Dorsolateral prefrontal cortex (tissue), 122 donors: ENCODE measurements at places on chromosomes 3 and 15.

DNA sequence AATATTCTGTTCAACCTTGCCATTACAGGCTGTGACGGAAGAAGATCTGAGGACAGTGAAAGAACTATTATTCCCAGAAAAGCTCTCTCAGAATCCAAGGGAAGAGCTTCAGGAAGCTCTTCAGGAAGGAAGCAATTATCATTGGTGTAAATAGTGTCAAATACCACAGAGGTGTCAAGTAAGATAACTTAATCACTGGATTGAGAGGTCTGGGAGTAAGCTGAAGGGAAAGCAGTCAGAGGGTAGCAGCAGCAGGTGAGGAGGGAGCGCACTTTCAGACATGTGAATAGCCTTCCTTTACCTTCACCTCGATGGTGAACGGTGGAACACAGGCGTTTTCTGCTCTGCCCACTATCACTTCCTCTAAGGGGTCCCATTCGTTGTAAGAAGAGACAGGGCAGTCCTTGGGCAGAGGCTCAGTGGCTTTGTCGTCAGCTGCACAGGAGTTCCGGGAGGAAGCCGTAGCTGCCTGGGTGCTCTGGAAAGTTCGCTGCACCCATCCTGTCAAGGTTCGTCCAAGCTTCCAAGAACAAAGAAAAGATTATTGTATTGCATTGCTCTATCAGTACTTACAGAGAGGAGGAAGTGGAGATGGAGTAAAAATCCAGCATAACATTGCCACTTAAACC, 1.9 kb downstream of the GATM start:
- DNase-seq = no peak

GRCh38 chr3:153221748-153222162, 59.7 kb downstream of the RAP2B start:
- DNase-seq = no peak

DNA sequence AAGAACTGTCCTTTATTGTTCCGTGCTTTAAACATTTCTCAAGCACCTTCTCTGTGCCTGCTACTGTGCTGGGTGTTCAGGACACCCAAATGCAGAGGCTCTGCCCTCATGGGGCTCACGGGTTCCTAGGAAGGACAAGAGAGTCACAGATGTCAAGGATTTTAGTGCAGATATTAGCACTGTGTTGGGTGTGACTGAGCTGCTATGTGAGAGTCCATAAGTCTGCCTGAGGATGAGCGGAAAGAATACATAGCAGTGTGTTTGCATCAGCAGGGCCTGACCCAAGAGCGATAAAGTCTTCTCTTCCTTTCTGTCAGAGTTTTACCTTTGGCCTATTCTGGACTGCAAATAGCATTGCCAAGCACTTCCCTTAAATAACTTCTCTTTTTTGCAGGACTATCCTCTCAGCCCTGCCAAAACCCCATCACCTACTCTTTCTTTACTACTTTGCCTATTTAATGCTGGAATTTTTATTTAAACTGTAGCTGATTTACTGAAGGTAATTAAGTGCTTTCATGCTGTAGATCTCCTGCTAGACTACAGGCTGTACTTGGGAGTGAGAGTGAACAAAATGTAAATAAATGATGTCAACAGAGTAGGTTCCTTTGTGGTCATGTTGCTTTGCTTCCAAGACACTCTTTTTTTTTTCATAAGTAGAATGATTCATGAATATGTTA, 459.4 kb upstream of the TPRG1 start:
- no peak for DNase-seq

- no peak for DNase-seq
These were observed 33.9 kb upstream of the MEX3B start for GRCh38 chr15:82079736-82080135.

DNA sequence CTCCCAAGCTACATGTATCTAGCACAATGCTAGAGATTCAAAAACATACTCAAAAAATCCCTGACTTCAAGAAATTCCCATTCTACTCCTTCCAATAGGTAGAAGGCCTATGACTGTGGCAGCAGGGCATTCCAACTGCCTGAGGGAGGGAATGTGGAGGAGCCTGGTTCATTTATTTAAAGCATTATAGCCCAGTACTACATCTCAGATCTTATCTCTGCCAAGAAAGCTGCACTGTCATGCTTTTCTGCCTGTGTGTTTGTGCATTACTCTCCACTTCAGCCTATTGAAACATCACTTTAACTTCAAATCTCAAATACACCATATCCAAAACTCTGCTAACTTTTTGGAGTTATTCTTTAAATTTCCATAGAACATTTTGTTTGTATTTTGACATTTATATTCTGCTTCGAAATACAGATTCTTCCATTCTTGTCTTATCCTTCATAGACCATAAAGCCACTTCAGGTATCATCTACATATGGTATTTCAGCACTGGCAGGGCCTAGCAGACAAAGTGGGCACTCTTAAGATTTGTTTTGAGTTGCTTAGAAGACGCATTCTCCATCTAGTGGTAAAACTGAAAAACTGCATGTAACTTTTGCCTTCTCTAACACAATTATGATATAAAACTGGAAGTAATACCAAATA, 59.1 kb upstream of the NEDD4 start:
- DNase-seq = no peak

- no peak for DNase-seq
These were observed 331.0 kb downstream of the ZBTB20 start for GRCh38 chr3:114816052-114816451.

- no peak for DNase-seq
These were observed 360.9 kb downstream of the ZNF385D start for GRCh38 chr3:21390136-21390535.

- DNase-seq = no peak
These were observed 280.0 kb upstream of the TRIM42 start for GRCh38 chr3:140397847-140398246.
